Chondrocyte (in vitro differentiated cells): ENCODE measurements at places on chromosomes 5 and 9. TPM values are rescaled to one million over a fixed set of nuclear protein-coding genes. Genes with fewer than 3 reads are reported as not detected.

- no peak for DNase-seq
Observed at GRCh38 chr9:87886210-87886932, 3.7 kb downstream of the SPATA31E1 start.

RGS14 gene
- total RNA-seq, result 6.8 to 11.6 TPM (median 10.1 TPM) in 3 replicates

DNA sequence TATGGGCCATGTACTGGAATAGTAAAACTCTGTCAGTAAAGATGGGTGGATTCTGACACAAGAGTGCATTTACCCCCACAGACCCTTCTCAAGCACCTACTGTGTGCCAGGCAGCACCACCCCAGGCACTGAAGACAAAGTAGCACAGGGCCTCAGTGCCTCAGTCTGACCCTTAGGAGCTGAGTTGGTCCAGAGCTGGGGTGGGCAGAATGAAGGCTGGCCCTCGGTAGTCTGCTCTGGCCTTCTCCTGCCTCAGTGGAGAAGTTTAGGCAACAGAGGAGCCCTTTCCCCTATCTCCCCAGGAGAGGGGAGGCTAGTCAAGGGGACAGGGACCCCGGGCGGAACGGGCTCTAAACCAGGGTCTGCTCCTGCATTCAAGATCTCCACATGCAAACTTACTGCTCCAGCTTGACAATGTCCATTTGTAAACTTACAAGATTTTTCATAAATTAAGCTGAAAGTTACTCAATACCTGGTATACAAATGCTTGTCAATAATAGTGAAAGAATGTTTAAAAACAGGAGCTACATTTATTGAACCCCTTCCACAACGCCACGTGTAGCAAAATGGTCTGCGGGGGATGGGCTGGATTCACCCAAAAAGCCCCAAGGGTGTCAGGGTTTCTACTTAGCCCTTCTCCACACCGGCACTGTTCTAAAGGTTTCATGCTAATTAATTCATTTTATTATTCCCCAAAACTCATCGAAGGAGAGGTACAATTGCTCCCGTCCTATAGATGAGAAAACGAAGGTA is 1.5 kb downstream of the VDAC1 start:
- DNase-seq, result peak; percentile 28

STKLD1 gene
- total RNA-seq, result 1.2 to 1.9 TPM (median 1.8 TPM) in 3 replicates

- no peak for DNase-seq
Observed at GRCh38 chr5:138829341-138829740, 45.8 kb downstream of the LRRTM2 start.

SUSD3 gene
- not detected in 3 replicates for total RNA-seq

BTNL8 gene
- total RNA-seq, result not detected in 3 replicates

SLC31A1 gene
- 30.9 to 39.6 TPM (median 38.6 TPM) in 3 replicates for total RNA-seq

CETN3 gene
- total RNA-seq, result 13.6 to 20.3 TPM (median 13.9 TPM) in 3 replicates

- no peak for DNase-seq
Observed at GRCh38 chr5:177473443-177474001, at the start of gene DBN1. DBN1 (minus strand) TSS chr5:177473634; CDS start chr5:177473521, 113 bp downstream.

DNA sequence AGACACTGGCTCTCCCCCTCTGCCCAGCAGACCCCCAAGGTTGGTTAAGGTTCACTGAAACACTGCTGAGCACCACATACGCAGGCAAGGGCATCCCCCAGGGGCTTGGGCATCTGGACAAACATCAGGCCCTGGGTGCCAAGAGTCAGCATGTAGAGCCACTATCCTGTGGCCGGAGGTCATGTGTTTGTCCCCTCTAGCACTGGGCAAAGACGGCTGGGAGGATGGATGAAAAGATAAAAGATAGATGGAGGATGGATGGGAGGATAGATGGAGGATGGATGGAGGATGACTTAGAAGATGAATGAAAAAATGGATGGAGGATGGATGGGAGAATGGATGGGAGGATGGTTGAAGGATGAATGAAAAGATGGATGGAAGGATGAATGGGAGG is 216.8 kb upstream of the IER5L start:
- no peak for DNase-seq

DNA sequence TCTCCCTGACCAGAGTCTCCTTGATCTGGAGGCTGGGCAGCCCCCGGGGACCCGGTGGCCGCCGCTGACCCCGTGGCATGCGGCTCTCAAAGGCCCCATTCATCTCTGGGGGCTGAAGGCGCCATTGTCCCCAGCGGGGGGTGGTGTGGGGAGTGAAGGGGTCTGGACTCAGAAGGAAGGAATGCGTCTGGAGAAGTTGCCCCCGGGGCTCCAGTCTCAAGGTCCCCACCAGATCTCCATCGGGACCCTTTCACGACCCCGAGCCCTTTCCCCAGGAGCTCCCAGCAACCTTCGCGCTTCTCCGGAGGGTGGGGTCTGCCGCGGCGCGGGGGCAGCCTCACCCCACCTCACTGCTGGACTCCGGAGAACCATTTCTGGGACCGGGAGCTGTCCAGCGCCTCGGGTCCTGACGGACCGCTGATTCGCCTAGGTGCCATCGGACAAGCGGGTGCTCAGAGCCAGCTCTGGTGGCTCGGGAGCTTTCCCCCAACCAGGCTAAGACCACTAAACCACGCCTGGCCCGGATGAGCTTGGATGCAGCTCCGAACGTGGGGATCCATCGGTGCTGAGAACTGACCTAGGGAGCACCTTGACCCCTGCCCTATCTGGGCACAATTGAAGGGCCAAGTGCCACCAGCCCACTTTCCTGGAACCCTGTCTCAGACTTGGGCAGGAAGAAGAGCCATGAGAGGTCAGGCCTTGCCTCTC is 5.1 kb upstream of the PCDH1 start:
- DNase-seq, result no peak

SH2D3C gene
- total RNA-seq, result 2.5 to 9.9 TPM (median 9.4 TPM) in 3 replicates

DNA sequence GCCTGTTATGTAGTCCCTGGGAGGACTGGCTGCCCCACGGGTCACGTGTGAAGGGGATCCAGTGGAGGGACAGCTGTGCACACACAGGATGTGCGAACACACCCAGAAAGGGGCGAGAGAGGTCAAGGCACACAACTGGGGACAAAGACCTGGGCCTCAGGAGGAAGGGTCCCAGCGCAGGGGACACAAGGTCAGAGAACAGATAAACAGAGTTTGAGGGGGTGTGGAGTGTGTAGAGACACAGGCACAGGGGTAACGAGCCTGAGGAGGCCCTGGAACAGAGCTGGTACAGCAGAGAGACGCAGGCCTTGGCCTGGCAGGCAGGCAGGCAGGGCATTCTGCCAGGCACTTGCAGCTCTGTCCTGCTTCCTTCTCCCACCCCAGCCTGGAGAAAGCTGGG is 14.8 kb upstream of the PSMD5 start:
- no peak for DNase-seq

DNA sequence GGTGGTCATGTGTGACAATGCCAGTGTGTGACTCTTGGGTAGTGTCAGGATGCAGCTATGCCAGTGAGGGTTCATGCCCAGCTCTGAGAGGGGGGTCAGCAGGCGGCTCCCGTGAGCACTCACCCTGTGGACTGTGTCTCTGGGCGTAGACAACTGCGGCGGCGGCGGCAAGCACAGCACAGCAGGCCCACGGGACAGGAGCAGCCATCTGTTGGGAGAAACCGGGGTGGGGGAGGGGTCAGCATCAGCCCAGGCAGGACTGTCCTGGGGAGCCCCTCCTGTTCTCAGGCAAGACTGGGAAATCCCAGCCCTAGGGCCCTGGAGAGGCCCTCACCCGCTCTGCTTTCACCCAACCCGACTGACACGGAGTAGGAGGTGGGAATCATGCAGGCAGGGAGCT is 20.8 kb downstream of the CNTFR start:
- DNase-seq, result no peak

DNA sequence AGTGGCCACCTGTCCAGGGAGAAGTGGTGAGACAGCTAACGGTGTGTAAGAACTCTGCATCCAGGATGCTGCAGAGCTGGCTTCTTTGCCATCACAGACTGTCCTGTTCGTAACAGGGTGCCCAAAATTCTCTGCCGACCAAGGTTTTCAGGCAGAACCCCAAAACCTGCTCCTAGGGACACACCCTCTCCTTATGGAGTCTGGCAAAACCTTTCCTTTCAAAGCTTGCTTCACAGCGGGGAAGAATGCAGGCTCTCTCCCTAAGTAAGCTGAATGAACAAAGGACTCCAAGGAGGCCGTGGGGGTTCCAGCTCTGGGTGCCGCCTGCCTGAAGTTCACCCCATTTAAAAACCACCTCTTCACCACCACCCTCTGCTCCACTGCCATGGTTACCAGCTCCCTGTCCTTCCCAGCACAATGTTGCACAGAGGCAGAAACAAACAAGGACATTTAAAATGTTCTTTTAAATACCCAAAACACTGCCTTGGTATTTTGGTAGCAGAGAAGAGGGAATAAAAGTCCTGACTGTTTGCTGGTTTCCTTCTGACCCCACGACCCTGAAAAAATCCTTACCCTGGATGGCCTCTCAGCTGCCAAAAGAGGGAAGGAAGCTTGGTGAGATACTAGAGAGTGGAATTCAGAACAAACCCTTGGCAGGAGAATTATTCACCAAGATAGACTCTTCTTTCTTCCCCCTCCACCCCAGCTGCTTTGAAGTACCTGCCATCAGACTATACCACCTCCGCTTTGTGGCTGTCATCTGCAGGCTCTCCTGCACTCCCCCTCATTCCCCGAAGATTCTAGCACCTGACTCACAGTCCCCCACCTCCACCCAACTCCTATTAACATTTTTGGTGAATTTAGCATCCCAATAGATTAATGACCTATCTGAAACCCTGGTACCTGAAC is 7.1 kb upstream of the KLF9 start:
- DNase-seq, result no peak

DNA sequence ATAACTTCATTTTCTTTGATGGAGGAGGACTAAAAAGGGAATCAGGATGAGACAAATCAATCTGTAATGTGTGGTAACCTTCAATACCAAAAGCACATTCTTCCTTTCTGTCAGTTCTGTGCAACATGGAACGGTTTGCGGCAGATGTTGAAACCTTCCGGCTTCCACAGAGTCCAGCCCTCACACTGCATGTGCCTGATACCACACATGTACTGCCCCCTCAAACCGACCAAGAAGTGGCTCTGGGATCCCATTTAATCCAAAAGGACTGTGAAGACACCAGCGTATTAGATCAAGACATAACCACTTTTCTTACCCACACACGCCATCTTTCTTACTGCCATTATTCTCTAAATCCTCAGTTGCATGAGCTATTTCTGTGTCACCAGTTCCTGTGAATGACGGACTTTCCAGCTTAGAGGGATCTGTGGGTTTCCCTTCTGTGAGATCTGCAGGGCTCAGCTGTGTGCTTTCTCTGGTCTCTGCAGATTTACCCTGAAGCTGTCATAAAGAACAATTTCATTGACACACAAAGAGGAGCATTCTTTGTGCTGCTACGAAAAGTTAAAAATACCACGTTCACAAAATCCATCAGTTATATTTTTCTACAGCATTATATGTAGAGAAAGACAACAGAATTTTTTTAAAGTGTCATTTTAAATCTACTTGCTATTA is 25.8 kb downstream of the NSUN2 start:
- DNase-seq, result no peak

TRIM7 gene
- total RNA-seq, result 4.2 to 8.1 TPM (median 5.7 TPM) in 3 replicates

DNA sequence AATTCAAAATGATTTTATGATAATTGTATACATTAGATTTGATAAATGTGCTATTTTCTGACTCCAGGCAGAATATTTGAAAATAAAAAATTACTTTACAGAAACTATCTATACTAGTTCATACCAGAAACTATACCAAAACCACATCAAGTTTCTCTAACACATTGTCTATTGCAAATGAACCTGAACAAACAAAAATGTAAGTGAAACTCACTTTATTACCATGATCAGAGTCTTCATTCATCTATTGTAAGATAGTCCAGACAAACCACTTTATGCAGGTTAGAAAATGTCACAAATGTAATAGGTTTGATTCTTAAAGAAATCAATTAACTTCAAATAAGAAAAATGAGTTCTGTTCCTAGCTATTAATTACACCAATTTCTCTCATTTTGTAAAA is 99.4 kb downstream of the OXCT1 start:
- DNase-seq, result no peak

LCP2 gene
- total RNA-seq, result not detected in 3 replicates

- no peak for DNase-seq
Observed at GRCh38 chr5:17257705-17258273, 40.4 kb downstream of the BASP1 start.

GRCh38 chr5:178462816-178463215 is 127.4 kb downstream of the COL23A1 start:
- DNase-seq, result no peak
